ENCODE measurements at places on chromosomes 1 and 21.

DNA sequence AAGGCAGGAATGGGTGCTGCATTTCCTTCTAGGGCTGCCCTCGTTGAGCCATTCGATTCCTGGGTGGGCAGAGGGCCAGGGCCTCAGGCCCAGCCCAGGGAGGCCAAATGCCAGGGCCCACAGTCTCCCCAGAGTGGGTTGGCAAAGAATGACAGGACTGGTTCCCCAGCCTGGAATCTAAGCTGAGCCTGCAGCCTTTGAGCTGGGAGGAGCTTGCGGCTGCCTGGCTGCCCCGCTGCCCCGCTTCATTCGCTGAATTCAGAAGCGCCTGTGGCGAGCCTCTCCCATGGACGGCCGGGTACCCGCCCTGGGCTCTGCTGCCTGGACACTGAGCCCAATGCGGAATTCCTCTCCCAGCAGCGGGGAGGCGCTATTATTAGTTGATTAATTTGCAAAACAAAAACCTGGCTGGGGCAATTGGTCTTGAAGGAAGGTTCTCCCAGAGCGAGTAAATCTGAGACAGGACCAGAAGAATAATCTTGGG, 32.3 kb upstream of the TARDBP start:
- no peak for DNase-seq

DNA sequence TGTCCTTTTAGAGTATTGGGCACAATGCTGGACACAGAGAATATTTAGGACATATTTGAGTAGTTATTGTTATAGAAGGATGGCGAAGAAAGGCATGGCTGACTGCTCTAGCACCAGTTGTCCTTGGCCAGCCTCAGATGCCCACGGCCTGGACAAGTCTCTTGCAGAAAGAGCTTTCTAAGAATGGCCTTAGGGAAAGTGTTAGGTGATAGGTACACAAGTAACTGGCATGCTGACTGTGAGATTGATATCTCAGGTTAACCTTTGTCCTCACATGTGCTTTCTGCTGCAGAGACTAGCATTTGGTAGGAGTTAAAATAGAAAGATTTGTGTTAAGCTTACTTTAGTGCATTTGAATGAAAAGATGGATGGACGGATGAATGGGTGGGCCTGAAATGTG, 10.1 kb downstream of the SFT2D2 start:
- DNase-seq: no peak

DNA sequence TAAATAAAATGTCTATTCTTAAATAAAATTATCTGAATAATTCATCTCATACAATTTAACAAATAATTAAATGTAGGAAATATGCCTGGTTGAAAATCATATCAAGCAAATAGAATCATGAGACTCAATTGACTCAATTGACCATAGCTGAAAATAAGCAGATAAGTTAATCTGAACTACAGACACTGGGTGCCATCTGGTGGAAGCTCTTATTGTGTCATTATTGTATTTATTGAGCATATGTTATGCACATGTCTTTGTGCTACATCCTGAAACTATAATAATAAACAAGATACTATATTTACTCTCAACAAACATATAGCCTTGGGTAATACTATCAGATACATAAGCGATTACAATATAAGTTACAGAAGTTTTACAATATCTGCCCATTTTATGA, 41.0 kb downstream of the BRINP3 start:
- DNase-seq: no peak

DNA sequence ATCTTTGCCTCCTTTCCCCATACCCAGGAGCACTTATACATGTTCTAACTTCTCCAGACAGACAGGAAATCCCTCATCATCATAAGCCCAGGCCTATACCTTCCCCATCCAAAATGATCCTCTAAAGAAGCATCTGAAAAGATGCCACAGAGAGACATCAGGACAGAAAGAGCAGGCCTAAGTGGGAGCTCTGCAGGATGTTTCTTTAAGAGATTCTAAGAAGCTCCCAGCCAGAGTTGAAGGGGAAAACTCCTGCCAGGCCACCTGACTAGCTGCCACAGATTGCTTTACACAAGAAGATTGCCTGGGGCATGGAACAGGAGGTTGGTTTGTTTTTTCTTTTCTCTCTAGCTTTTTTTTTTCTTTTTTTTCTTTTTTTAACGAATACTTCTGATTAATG, 275.8 kb downstream of the VAV3 start:
- DNase-seq: no peak

DNA sequence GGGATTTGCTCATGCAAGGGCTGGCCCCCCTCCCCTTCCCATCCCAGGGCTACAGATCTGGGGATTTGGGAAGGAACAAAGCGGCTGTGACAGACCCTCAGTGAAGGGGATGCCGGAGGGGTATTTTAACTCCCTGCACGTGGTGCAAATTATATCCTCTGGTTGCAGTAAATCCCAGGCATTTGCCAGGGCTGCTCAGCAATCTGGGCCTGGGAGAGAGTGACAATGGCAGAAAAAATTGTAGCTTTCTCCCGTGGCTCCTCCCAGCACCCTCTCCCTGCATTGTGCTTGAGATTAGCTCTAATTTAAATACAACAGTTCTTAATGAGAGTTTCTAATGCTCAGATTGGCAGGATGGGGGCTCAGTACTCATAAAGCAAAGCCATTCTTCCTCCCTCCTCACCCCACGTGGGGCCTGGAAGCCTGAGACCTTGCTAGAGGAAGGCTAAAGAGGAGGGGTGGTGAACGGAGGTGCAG, 129.9 kb upstream of the CD34 start:
- no peak for DNase-seq

DNA sequence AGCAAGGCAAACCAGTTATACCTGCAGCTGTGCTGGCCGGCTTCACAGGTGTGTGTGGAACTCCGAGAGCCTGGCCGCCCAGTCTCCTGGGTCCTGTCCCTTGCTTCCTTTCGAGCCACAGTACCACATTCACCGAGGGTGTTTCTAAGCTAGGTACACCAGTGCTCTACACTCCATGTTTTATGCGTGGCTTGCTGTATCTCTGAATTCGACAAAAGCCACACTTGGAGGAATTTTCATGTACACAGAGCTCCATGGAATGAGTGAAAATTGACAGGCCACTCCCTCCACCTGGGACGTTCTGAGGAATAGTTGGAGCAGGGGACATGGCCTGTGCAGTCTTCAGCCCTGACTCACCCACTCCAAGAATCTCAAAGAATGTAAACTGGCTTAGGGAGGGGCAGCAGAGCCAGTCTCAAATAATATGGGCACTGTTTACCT, 14.0 kb downstream of the ETS2 start:
- no peak for DNase-seq

DNA sequence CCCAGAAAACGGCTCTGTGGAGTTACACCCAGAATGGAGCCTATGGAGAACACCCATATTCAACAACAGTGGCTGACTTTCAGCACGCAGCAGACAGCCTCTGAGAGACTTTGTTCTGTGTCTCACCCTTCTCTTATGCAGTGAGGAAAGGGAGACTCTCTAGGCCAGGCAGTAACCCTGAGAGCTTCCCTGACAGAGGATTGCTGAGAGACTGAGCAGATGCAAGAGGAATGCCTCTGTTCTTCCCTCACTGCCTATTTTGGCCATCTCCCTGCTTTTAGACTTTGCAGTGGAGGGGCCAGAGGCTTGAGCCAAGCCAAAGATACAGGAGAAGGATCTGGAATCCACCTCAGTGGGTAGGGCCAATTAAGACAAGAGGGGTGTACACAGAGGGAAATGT, 41.8 kb upstream of the SLC16A1 start:
- DNase-seq: no peak

DNA sequence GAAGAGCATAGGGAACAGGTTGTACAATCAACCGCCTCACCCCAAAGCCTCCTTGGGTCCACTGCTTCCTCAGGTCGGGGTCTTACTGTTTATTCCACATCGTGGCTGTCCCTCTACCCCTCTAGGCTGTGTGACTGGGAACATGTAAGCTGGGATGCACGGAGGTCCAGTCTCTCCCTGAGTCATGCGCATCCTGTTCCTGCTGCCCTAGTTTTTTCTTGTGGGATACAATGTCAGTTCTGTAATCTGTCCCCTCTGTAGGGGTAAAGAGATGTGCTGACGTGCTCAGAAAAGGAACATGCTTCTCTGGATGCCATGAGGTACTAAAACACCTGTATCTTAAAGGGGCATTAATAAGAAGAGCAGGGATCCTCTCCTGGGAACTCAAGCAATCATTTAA, 66.2 kb downstream of the SLC45A1 start:
- DNase-seq: no peak

GRCh38 chr1:117674521-117675400, 68.9 kb downstream of the TENT5C start:
- DNase-seq: peak; percentile 67

DNA sequence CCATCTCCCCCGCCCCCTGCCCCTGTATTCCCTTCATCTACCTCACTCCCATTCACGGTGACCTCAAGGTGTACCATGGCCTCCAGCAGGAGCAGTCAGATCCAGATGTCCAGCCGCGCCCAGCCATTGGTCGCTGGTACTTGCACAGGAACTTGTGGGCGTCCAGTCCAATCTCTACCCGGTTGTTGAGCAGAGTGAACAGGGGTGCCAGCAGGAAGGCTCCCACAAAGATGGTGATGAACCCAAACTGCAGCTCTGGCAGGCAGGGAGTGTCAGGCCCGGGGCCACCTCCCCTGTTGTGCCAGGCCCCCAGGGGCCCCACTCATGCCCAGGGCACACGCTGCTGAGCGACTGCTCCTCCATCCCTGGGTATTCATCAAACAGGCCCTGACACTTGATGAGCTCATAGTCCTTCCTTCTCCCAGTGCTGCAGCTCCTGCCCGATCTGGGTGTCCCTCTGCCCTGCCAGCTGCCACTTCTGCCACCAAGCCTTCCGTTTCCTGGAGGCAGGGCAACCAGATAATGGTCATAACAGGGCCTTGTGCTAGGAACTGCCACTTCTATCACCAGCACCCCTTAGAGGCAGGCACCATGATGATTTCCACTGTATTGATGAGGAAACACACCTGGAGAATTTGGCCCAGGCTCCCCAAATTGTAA, 5.7 kb upstream of the ARHGEF19 start:
- no peak for DNase-seq

DNA sequence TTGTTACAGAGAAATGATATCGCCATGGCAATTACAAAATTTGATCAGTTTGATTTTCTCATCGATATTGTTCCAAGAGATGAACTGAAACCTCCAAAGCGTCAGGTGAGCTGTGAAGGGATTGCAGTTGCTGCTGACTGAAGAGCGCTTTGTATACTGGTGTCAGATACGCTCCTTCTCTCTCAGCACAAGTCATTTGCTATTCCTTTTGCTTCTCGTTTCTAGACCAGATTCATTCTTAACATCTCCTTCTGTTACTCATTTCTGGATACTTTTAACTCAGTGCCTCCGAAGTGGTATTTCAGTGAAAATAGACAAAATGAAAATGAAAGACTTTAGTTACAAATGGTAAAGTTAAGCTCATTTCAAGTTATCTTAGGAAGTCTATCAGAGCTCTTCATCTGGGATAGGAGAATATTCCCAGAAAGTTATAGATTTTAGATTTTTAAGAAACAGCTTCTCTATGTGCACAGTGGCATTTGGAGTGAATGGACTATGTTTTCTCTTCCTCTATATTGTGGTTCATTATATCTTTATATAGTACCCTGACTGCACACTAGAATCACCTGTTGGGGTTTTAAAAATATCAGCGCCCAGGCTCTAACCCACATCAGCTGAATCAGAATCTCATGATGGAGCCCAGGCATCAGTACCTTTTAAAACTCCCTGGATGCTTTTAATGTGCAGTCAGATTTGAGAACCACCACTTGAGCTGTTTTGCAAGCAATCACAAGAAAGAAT, 30.3 kb upstream of the KCNQ4 start:
- DNase-seq: no peak

DNA sequence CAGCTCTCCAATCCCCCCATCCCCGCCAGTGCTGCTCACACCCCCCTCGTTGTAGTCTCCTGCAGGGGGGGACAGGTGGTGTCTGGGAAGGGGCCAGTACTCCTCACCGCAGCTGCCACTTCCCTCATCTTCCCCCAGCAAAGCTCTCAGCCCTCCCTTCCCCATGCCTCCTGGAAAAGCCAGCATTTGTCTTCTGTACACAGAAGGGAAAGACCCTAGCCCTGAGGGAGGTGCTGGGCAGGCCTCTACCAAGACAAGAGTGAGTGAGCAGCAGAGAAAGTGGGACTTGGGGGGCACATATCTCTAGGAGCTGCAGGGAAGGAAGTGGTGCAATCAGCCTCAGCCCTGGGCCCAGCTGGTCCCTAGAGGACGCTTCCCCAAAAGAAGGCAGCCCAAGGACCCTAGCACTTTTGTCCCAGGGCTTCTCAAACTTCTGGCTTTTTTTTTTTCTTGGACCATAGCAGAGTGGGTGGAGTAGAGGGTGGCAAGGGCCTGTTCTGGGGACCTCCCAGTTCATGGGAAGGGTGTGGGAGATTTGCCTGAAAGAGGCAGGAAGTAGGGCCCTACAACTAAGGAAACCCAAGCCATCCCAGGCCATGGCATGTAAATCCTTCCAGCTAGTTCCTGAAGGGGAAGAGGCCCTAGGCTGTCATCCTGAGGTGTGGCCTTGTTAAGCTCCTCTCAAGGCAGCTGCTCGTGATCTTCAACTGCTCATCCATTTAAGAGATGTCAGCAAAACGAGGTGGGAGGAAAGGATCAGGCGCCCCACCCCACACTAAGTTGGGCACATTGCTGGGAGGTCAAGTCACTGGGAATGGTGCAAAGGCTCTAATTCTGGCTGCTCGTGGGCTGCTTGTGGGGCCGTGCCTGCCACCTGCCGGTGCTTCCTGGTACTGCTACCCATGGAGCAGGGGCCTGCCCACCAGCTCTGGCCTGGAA, 12.6 kb downstream of the ZC3H12A start:
- DNase-seq: peak; percentile 96

DNA sequence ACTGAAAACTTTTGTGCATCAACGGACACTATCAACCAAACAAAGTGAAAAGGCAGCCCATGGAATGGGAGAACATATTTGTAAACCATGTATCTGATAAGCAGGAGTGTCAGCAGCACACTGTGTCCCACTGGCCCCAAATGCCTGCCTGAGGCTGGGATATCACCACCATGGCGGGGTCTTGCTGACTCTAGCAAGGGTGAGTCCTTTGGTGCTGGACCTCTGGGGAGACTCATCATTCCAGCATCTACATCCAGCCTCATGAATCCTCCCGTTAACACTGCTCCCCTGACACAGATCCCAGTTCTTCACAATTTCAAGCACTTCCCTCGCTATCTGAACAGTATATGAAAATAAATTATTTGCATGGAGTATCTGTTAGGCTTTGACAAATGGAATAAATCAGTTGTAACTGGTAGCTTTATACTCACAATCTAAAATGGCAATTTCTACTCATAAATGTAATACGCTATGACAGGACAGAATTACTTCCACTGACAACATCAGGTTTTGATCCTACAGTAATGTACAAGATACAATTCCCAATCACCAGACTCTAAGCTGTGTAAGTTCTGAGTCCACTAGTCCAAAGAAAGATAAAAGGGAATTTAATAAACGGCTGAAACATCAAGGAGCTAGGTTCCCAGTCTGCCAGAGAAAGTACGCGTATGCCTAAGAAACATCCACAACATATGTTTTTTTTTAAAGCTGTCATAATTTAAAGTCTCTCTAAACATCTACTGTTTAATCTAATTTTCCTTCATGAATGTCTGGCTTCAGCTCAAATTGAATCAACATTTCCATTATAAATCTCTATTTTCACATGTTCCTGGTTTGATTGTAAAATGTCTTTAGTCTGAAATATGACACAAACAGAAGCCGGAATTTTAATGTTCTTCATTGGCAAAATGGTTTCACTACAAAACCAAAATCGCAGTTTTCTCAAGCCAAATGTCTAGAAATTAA, 95.1 kb downstream of the SIPA1L2 start:
- no peak for DNase-seq

- DNase-seq: no peak
These were observed 678 bp downstream of the TTC39A start for GRCh38 chr1:51329443-51330325.
